Pulmonary artery endothelial cell (primary cell): ENCODE measurements at places on chromosomes 13 and 19. TPM values are rescaled to one million over a fixed set of nuclear protein-coding genes. Genes with fewer than 3 reads are reported as not detected.

GRCh38 chr13:113596321-113597200 lies 12.0 kb downstream of the TFDP1 start:
- no peak for DNase-seq

Gene SIGLEC8
- not detected in 2 replicates for total RNA-seq

GRCh38 chr19:14542711-14543328 lies 13.4 kb downstream of the TECR start:
- DNase-seq = no peak

DNA sequence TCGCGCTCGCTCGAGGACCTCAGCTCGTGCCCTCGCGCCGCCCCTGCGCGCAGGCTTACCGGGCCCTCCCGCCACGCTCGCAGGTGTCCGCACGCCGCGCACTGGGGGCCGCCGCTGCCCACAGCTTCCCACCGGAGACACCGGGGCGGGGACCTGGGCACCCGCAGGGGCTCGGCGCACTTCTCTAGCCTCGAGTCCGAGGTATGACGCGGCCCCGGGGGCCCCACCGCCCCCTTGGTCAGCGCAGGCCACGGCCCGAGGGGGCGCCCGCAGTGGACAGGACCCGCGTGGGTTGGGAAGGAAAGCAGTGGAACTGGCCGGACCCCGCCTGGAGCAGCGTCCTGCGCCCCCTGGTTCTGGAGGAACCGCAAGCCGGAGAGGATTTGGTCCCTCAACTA lies 2.1 kb upstream of the GRWD1 start:
- DNase-seq = no peak

DNA sequence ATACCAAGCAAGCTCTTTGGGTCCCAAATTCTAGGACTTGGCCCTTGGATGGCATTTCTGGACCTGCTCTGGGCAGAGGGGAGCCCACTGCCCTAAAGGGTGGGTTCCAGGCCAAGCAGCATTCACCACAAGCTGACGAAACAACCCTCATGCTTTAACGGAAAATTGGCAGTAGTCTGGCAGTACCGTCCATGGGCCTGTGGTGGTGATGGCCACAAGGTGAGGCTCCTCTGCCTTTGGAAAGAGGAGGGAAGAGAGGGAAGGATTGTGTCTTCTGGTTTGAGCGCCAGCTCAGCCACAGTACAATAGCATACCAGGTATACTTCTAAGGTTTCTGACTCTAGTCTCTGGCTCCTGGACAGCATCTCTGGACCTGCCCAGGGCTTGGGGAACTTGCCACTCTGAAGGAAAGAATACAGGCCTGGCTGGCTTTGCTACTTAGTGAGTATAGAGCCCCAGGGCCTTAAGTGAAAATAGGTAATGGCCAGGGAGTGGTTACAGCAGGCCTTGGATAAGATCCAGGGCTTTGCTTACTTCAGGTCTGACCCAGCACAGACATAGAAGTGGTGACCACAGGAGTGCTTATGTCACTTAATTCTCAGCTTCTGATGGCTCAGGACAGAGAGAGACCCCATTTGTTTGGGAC lies 595.5 kb downstream of the LMO7 start:
- no peak for DNase-seq

GRCh38 chr13:90798381-90798780 lies 549.1 kb upstream of the MIR17HG start:
- no peak for DNase-seq

GRCh38 chr13:113981194-113981605 lies 7.3 kb upstream of the C13orf46 start:
- no peak for DNase-seq

Gene PRSS57
- total RNA-seq = 0.07 TPM in 1 of 2 replicates, not detected in the other

DNA sequence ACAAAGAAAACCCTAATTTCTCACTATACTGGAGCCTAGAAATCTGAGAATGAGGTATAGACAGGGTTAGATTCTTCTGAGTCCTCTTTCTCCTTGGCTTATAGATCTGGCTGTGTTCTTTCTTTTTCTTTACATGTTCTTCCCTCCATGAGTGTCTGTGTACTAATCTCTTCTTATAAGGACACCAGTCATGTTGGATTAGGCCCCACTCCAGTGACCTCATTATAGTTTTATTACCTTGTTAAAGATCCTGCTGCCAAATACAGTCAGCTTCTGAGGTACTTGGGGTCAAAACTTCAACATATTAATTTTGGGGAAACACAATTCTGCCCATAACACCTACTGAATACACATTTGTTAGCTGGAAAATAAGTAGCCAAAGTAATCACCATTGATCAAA lies 302.6 kb downstream of the PCDH9 start:
- no peak for DNase-seq

GRCh38 chr13:50244713-50245574 lies 229.7 kb downstream of the KCNRG start:
- DNase-seq = peak; percentile 47

GRCh38 chr19:55173714-55174409 lies 6.2 kb downstream of the SYT5 start:
- DNase-seq = no peak

DNA sequence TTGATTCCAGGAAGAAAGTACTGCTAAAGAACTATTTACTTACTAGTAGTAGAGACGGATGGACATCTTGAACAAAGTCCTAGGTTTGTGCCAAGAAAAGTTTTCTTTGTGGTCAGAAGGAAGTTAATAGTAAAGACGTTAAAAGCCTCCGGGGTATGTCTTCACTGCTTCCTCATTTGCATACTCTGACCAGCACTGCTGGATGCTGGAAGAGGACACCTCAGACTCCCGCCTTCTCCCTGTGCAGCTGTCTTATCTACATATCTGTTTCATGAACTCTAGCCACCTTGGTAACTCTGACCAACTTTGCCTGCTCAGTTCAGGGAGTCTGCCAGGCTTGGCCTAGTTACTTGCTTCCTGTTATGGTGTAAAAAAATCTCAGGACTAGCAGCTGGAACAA lies 1109.1 kb upstream of the MIR17HG start:
- DNase-seq = no peak

Gene PTGER1
- total RNA-seq = 0.71 and 0.73 TPM in 2 replicates

DNA sequence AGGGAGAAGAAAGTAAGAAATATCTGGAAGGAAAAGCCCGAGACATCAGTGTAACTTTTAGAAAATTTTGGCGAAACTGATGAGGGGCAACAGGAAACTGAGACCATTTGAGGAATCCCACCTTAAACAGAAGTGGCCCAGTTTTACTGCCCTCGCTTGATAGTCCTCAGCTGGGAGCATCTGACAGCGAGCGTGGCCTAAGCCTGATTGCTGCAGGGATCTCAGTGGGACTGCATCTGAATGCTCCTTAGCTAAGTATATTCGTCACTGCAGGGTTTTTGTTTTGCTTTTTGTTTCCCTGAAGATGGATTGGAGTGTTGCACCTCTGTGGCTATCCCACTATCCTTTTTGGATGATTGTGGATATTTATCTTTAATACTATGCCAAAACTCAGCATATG lies 262.7 kb upstream of the KLHL1 start:
- no peak for DNase-seq

GRCh38 chr13:28049880-28050875 lies 50.2 kb downstream of the FLT3 start:
- no peak for DNase-seq

Gene GAPDHS
- total RNA-seq = not detected in 2 replicates

Gene CDADC1
- total RNA-seq = 2.7 and 4.7 TPM in 2 replicates

GRCh38 chr19:11699931-11700794 lies 38.6 kb downstream of the ZNF823 start:
- DNase-seq = peak; percentile 3

DNA sequence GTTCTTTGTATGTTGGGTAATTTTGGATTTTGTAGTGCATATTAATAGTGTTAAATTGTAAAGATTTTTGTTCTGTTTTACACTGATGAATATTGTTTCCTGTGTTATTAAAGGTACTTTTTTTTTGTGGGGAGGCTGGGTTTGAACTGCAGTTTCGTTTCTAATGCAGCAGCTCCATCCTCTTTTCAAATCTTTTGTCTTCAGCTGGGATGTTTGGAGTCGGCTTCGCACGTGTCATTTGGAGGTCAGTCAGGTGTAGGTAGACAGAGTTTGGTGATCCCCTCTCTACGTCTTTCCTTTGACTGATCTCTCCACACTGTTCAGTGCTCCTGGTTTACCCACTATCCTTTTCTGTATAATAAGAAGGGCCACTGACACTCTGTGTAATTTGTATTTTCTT lies 30.3 kb downstream of the TDRD3 start:
- no peak for DNase-seq

Gene SPART
- total RNA-seq = 101 and 153 TPM in 2 replicates

Gene SOX1
- total RNA-seq = not detected in 2 replicates

DNA sequence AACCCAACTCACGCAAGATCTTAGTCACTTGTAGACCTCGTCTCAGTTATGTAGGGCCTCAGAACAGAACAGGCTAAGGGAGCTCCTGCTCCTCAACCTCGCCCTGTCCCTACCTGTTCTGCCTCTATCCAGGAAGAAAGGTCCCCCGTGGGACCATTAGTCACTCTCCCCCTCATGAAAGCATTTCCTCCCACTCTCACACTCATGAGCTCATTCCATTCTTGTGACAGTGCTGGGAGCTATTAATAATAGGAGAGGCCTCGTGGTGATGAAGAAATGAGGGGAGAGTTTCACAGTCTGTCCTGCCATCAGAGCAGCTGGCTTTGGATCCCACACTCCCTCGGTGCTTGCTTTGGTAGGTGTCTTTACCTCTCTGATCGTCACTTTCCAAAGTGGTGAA lies 10.2 kb downstream of the PPP2R1A start:
- DNase-seq = no peak

Gene CDX2
- total RNA-seq = not detected in 2 replicates
